ENCODE measurements at places on chromosomes 1 and 21. TPM values are rescaled to one million over a fixed set of nuclear protein-coding genes. Genes with fewer than 3 reads are reported as not detected.

KRTAP21-2 gene
- not detected for polyA plus RNA-seq

ADGRL2 gene
- 41.5 TPM for polyA plus RNA-seq

DSCAM gene
- polyA plus RNA-seq: under 0.01 TPM

CSF1 gene
- polyA plus RNA-seq: 13.5 TPM

KRTAP13-2 gene
- not detected for polyA plus RNA-seq

Data from right cardiac atrium (tissue), 5 donors.